Stimulated activated CD4-positive, alpha-beta T cell treated with anti-CD3 and anti-CD28 coated beads, Interleukin-1b, Interleukin-23, amount 100 ng/mL, for 48 hours (primary cell): ENCODE measurements at places on chromosomes 1 and 21.

GRCh38 chr1:201299968-201300367 lies 16.7 kb downstream of the PKP1 start:
- no peak for DNase-seq

DNA sequence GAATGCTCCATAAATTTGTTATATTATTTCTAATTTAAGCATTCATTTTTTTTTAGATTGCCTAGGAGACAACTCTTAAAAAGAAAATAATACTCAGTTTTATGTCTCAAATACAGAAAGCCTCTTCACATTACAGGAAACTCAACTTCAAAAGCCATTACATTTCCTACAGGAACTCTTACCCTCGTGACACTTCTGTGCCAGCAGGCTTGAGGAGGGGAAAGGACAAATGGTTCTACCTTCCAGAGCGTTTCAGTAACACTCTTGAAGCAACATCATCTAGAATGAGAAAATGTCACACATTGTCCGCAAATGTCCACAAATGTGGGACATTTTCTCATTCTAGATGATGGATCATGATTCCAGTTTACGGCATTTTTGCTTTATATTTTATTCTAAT lies 51.7 kb downstream of the PTPN14 start:
- no peak for DNase-seq

- DNase-seq = no peak
These were observed 149.6 kb upstream of the PLXNA2 start for GRCh38 chr1:208393826-208394225.

GRCh38 chr21:46109313-46110221 lies 11.7 kb downstream of the COL6A2 start:
- no peak for DNase-seq

GRCh38 chr1:3470650-3471355 lies 16.3 kb downstream of the ARHGEF16 start:
- no peak for DNase-seq

- DNase-seq = no peak
These were observed 13.7 kb upstream of the TMEM51 start for GRCh38 chr1:15139654-15140350.

DNA sequence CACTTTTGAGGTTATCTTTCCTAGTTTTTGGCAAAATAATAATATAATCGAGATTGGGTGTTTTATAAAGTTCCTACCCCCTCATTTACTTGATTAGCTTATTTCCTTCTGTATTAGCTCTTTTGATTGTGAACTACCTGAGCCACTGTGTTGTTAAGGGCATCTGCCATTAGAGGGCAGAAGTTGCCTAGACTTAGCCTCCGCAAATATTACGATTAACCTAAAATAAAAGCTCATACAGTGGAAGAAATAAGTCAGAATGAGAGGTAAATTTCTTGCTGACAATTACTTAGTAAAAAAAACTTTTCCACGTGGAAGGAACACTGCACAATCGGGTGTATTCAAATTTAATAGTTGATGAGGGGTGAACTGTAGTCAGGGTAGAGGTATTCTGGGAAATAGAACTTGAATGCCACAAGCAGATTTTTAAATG lies 2.3 kb downstream of the H3-3A start:
- DNase-seq = peak; percentile 19
